ENCODE measurements at places on chromosomes 16 and 17.
A peak's percentile ranks its signal among the peaks of the same experiment; 100 is the strongest.

- no peak for DNase-seq
Observed at GRCh38 chr16:29862383-29862883, 593 bp downstream of the CDIPT start.

GRCh38 chr17:61477204-61477834, 25.1 kb downstream of the TBX4 start:
- no peak for DNase-seq

DNA sequence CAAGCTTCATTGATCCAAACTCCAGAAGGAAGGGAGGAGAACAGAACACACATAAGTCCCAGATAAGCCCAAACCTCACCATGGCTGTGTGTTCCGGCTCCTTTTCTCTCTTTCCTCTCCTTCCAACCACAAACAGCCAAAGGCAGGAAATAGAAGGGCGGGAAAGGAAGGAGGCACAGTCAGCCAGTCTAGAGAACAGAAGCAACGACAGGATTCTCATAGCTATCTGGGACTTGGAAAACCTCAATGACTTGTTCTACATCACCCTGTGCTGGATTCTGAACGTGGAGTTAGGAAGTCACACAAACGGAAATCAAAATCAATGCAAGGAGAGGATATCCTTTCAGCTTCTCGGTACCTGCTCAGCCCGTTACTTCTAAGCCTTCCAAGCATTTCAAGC, 9.0 kb downstream of the CRK start:
- DNase-seq: no peak

- DNase-seq: no peak
Observed at GRCh38 chr17:55318081-55318480, 53.3 kb downstream of the HLF start.

- DNase-seq: no peak
Observed at GRCh38 chr17:39903158-39903884, 15.1 kb downstream of the GSDMB start.

- no peak for DNase-seq
Observed at GRCh38 chr17:48282303-48282702, 147.7 kb downstream of the SKAP1 start.

DNA sequence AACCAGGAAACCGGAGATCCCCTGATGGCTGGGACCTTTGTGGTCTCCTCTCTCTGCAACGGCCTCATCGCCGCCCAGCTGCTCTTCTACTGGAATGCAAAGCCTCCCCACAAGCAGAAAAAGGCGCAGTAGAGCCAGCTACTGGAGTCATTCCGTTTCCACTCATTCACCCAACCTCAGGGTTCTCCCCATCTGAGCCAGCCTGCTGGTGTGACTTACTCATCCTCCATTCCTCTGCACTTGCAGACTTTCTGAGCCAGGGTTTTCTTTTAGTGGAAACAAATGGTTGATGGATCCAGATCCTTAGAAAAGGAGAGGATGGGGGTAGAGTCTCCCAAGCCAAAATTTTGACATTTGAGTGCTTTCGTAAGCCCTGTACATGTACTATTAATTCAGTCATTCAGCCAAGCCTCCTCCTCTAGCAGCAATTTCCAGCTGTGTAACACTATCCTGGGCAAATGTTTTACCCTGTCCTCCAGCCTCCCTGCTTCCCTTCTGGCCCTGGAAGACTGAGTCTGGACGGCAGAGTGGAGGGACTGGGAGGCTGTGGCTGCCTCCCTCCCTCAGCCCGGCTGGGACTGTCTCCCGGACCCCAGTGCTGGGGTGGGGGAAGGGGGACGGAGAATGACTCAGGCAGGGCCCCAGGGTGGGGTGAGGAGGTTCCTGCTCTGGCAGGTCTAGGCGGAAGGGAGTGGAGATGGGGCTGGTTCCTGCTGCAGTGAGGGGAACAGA, 2.3 kb downstream of the SOX15 start:
- DNase-seq: peak; percentile 45

GRCh38 chr17:8122924-8123694, 797 bp downstream of the HES7 start:
- DNase-seq: peak; percentile 22

DNA sequence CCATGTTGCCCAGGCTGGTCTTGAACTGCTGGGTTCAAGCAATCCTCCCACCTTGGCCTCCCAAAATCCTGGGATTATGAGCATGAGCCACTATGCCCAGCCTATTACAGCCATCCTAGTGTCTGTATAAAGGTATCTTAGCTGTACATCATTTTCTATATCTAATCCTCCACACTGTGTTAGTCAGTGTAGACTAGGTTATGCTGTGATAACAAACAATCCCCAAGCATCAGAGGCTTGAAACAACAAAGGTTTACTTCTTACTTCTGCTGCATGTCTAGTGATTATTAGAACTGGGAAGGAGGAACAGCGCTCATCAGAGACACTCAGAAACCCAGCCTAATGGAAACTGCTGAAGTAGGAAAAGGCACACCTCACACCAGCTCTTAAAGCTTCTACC, 68.1 kb downstream of the ERCC4 start:
- no peak for DNase-seq

GRCh38 chr16:79107301-79107700, 493.2 kb downstream of the MAF start:
- DNase-seq: no peak

- DNase-seq: no peak
Observed at GRCh38 chr17:62625870-62626200, 1.6 kb upstream of the MRC2 start.

DNA sequence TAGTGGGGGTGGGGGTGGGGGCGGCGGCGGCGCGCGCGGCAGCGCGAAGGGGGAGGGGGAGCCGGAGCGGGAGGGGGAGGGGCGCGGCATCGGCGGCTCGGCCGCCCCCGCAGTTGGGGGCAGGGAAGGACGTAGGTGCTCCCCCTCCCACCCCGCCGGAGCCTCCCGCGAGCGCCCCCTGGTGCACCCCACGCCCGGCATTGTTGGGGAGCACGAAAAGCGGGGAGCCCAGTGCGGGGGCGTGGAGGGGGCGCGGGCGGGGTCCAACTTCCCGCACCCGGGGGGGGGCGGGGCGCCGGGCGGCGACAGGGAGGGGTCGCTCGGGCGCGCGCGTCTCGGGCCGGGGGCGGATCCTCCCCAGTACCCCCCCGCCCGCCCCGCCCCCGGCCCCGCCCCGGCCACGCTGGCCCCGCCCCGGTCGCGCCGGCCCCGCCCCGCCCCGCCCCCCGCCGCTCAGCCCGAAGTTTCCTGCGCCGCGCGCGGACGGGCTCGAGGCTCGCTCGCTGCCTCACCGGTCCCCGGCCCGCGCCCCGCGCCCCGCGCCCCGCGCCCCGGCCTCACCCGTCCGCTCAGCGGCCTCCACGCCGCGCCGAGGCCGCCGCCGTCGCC, at the start of gene CACNA1H:
Gene CACNA1H (plus strand): TSS at position 456 of the 609 bp plus-strand sequence. CDS start 632 bp downstream, outside the sequence.
- DNase-seq: no peak

All from PC-9 (cell line).